ENCODE measurements at places on chromosomes 6 and 20.

DNA sequence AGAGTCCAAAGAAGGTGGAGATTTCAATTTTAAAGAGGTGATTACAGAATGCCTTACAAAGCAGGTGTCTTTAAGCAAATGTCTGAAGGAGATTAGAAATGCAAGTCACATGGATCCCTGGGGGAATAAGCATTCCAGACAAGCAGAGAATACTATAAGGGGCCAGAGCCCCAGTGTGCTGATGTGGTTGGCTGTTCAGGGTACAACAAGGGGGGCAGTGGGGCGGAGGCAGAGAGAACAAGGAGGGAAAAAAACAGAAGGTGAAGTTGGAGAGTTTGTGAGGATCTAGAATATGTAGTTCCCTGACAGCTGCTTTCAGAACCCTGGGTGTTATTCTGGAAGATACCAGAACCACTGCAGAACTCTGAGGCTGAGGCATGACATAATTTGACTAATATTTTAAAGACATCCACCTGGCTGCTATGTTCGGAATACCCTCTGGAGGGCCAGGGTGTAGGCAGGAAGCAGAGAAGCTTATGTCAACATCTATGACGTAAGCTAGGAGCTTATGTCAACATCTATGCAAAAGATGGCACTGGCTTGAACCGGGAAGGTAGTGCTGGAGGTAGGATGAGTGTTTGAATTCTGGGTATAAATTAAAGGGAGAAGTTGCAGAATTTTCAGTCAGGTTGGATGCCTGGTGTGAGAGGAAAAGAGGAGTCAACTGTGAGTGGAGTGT lies 276.3 kb upstream of the AGPAT4 start:
- DNase-seq, result no peak

DNA sequence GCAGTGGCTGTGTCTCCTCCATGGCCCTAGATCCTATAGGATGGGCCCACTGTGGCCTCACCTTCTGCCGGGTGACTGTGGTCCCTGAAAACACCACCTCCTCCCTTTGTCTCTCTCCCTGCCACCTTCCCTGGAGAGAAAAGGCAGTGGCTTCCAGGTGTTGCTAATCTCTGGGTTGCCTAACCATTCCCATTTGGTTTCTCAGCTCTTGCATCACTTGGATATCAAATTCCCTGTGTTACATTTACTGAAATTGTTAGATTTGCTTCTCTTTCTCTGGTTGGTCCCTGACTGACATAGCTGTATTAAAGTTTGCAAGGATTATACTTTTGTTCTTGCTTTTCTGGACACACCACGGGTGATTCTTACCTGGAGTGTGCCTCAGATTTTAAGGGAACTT lies 9.3 kb upstream of the ZFP64 start:
- no peak for DNase-seq

DNA sequence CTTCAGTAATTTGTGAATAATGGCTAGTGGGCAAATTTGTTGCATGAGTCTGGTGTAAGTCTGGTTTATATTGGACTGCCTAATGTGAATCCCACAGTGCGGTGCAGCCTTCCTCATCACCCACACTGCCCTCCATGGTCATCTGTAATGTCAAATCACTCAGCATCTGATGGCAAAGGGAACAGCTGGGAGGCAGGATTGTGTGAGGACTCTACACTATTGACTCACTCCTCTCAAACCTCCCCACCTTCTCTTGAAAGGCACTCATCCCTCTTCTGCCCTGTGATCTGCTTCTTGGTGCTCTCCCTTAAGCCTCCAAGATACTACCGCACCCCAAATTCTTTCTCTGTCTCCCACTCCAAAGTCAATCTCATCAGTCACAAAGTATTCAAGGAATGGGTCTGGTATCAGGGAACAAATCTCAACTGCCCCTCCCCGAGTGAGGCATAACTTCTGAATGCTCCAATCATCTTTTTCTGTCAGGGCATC lies 146.0 kb upstream of the BEND6 start:
- DNase-seq, result peak; percentile 58

DNA sequence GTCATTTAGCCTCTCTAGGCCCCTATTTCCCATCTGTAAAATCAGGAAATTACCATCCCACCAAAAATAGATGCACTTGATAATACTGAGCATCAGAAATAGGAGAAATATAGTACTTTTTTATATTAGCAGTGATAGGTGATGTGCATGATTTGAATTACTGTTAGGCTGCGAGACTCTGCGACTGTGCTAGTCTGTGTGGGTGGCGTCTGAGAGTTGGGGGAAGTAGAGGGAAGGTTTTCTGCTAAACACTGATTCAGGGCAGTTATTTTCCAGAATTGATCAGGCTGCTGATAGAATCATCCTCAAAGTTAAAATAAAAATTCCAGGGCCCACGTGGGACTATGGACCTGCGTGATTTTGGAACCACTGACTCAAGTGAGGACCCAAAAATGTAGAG lies 60.4 kb upstream of the ARMH2 start:
- DNase-seq, result no peak

DNA sequence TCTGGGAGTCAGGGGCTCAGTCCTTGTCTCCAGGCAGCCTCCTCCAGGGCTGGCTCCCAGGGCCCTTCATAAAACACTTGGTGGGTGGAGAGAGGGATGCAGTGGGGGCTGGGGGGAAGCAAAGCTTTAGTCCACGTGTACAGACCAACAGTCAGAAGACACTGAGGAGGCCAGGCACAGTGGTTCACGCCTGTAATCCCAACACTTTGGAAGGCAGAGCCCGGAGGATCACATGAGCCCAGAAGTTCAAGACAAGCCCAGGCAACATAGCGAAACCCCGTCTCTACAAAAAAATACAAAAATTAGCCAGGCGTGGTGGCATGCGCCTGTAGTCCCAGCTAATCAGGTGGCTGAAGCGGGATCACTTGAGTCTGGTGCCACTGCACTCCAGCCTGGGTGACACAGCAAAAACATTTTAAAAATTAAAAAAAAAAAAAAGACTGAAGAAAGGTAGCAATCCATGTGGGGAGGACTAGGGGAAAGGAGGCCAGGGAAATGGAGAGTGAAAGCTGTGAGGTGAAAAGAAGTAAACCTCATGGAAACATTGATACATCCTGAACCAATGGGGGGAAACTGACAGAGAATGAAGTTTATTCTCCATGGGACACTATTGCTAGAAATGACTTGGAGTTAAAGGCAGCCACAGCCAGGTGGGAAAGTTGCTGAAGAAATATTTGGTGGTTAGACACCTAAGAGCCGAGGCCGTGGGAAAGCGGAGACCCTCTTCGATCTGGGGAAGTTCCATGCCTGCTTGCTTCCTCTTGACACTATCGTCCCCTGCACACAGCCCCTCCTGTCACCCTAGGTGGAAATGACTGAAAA lies 35.4 kb downstream of the PIM1 start:
- no peak for DNase-seq

- DNase-seq, result no peak
Observed at GRCh38 chr6:88761237-88762031, 202.0 kb downstream of the RNGTT start.

DNA sequence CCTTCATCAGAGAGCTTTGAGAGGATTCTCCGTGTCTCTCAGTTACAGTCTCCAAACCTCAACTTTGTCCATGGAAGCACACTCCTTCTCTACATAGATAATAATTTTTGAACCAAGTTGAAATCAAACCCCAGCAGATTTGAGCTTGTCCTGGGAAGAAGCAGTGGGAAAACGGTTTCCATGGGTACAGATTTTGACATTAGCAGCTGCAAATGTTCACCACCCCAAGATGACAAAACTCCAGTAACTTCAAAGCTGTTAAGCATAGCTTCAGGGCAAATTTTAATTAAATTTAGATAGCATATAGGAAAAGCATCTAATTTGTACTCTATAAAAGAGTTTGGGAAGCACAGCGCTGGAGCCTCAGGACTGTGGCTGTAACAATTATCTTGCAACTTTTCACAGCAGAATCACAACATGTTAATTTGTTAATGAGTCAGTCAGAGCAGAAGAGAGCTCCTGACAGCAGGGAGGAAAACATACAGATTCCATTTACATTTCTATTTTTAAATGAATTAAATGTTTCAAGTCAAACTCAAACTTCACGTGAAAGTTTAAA lies 240.7 kb downstream of the BMP7 start:
- DNase-seq, result no peak

GRCh38 chr20:59104831-59105230 lies 58.8 kb upstream of the ZNF831 start:
- DNase-seq, result no peak

- no peak for DNase-seq
Observed at GRCh38 chr6:16689788-16690607, 71.3 kb downstream of the ATXN1 start.

- DNase-seq, result no peak
Observed at GRCh38 chr20:58251979-58252591, 23.6 kb upstream of the ANKRD60 start.

- DNase-seq, result no peak
Observed at GRCh38 chr20:45138561-45139300, 14.5 kb upstream of the WFDC12 start.

GRCh38 chr6:38067263-38067980 lies 247.9 kb downstream of the ZFAND3 start:
- DNase-seq, result no peak

GRCh38 chr20:44186201-44186600 lies 787 bp downstream of the JPH2 start:
- no peak for DNase-seq

DNA sequence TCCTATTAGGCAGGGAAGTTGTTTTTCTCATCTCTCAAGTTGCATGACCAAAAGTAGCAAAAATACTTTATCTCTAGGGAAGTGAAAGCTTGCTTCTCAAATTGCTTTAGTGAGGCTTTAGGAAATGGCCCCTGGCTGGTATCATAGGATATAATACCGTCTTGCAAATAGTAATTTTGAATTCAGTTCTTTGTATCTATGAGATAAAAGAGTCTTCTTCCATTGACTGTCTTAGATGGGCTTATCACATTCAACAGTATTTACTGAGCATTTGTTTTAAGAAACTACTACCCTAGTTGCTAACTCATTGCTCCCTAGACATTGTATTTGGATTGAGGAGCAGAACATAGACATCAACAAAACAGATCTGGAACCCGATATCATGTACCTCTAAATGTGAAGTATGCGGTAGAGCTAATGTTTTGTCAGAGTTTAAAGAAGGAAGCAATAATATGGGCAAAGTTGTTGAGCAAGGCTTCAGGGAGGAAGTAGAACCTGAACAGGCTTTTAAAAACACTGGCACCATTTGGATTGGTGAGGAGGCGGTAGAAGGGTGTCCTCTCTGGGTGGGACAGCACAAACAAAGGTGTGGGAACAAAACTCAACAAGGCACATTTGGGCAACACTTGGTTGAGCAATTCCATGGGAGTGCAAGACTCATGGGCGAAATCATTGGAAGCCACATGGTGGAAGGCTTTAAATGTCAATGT lies 101.5 kb downstream of the SGK1 start:
- DNase-seq, result peak; percentile 70

- no peak for DNase-seq
Observed at GRCh38 chr6:148747145-148747470, 278 bp downstream of the UST start.

GRCh38 chr6:52834481-52834880 lies 6.1 kb downstream of the GSTA5 start:
- DNase-seq, result no peak

DNA sequence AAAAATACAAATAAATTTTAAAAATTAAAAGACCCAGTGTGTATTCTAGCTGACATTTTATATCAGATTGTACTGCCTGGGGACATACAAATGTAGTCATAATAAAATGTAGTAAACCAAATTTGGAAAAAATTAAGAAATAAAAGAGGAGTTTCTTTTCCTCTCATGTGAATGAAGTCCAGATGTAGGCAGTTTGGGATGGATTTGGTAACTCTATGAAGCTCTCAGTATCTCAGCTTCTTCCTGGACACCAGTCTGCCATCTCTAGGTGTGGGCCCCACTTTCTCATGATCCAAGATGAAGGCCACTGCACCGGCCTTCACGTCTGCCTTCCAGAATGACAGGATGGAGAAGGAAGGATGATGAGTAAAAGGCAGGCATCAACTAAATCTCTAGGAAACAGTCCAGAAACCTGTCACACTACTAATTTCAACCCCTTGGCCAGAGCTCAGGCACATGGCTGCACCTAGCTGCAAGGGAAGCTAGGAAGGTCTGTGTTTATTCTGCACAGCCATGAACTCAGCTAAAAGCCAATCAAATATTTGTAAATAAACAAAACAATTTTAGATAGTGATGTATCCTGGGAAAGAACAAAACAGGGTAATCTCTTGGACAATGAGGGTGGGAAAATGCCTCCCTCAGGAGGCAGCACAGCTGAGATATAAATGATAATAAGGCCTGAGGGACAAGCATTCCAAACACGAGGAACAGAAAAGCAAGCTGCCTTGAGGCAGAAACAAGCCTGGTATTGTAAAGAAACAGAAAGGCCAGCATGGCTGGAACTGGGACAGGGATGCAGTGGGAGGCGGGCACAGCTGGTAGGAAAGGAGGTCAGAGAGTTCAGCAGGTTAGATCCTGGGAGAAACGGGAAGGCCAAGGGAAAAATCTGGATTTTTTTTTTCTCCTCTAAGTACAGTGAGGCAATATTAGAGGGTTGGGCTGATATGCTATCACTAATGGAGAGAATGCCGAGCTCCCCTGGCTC lies 88.5 kb upstream of the PTPN1 start:
- DNase-seq, result no peak

DNA sequence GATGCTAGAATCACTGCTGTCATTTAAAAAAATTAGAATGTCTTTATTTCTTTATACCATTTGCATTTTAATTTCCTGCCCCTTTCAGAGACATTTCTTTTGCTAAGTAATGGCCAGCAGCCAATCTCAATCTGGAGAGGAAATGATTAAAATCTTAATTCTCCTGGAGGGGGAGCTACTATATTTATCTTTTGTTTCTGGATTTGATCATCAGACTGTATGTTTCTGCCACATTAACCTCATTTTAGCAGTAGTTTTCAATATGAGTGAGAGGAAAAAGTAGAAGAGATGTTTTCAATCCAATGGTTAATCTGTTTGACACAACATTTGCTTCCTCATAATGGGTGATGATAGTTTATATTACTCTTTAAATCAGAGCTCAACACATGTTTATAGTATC lies 138.0 kb downstream of the FUT9 start:
- DNase-seq, result no peak

GRCh38 chr20:13102237-13102636 lies 93.5 kb downstream of the SPTLC3 start:
- DNase-seq, result no peak

DNA sequence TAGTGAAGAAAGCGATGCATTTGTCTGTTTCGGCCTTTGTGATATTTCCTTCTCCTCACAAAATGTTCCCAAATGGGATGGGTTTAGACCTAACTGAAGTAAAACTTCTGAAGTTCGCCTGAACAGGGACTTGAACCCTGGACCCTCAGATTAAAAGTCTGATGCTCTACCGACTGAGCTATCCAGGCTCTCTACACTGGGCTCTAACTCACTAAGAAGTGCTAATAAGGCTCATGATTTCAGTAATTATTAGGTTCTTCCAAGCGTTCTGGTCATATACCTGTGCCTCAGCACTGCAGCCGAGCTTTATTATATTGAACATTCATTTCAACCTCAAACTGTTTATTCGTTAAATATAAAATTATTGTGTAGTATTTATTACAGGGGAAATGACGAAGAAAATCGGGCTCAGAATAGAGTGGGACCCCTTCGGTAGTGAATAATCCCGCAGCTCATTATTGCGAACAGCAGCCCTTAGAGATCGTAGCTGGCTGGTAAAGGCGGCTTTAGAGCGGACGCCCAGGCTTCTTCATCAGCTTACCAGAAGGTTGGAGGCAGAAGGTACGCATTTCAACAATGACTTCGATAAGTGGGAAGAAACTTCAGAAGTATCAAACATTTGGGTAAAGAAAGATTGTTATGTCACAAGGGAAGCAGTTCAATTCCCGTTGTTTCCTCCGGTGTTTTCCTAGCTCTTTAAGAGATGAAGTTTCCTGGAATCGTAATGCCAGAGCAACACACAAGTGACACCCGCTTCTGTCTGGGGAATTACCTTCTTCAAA lies 119.0 kb upstream of the ZNF184 start:
- peak; percentile 36 for DNase-seq
